ENCODE measurements at places on chromosomes 7 and 10. TPM values are rescaled to one million over a fixed set of nuclear protein-coding genes. Genes with fewer than 3 reads are reported as not detected.

The C1QL3 gene
- total RNA-seq: not detected

The NPY gene
- not detected for total RNA-seq

The DNA2 gene
- 11.9 TPM for total RNA-seq

The RRP12 gene
- total RNA-seq: 50.7 TPM

The SH2D4B gene
- not detected for total RNA-seq

The KCNK18 gene
- not detected for total RNA-seq

The OR9A2 gene
- 0.44 TPM for total RNA-seq

DNA sequence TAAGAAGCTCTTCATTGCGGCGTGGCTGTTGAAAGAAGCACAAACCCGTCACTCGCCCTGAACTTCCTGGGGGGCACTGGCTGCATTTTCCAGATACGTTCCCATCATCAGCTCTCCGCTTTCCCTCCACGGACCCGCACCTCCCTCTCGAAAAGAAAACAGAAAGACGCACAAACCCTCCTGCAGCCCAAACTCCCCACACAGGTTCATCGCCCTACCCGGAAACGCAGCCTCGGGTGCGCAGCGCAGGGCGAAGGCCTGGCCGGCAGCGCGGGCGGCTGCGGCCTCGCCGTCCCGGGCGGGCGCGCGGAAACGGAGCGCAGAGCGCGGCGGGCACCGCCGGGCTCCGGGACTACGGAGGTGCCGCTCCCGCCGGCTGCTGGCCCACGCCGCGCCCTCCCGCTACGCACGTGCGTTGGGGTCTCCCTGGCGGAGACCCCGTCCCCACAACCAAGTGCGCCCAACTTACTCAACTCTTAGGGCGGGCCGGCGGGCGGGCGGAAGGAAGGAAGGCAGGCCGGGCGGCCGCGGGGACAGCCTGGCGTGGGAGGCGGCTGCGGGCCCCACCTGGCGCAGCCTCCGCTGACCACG, 822 bp downstream of the ZNF800 start:
- no peak for DNase-seq

DNA sequence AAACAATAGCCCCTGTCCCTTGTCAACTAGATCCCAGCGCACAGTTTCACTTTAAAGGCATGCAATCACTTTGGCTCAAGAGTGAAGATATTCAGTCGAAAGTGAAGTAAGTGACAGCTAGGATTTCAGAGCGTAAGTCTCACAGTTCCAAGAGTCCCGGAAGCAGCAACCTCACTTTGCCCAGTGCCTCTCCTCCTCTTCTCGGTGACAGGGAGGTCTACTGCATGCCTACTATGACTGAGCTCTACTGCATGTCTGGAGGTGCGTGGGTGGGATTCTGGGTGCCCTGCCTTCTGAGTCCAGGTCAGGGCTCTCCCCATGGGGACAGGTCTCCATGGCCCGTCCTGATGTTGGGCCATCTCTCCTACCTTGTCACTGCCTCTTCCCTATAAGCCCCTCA, 17.0 kb downstream of the PRKCQ start:
- no peak for DNase-seq

GRCh38 chr7:140719721-140720120, 23.2 kb downstream of the NDUFB2 start:
- no peak for DNase-seq

DNA sequence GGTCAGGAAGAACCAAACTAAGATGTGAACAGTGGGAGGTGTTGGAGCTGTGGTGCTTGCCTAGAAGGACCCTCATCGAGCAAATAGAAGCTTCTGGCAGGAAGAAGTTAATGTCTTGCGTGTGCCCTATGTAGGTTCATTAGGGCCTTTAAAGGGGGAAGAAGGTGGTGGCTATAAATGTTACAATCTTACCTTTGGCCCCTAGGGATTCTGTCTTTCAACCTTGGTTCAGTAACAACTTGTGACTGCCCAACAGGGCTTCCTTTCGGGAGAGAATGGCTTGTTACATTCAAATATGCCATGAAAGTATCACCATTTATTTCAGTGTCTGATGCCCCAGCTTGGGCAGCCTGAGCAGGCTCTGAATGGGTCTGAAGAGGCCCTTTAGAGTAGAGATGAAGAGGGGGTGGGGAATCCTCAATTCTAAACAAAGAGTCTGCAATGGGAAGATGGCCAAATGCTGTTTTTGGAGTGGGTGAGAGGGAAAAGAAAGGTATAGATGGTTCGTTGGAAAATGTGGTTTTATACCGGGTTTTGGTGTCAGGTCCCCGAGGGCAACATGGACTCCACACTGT, 108.0 kb downstream of the TCF7L2 start:
- DNase-seq: no peak

DNA sequence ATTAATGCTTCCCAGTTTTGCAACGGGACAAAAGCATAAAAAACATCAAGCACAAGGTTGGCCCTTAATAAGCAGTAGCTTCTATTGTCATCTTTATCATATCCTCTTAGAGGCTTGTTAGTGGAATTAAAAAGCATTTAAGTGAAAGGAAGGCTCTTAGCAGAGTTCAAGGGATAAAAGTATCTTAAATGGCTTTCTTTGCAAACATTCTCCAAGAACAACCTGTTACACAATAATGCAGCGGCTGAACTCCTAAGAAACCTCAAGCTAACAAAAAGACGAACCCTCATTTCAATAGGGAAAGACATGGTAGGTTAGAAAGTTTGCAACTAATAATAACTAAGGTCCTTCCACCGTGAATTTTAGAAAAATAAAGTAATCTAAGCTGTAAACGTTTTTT, 82.1 kb downstream of the MPP7 start:
- DNase-seq: no peak

DNA sequence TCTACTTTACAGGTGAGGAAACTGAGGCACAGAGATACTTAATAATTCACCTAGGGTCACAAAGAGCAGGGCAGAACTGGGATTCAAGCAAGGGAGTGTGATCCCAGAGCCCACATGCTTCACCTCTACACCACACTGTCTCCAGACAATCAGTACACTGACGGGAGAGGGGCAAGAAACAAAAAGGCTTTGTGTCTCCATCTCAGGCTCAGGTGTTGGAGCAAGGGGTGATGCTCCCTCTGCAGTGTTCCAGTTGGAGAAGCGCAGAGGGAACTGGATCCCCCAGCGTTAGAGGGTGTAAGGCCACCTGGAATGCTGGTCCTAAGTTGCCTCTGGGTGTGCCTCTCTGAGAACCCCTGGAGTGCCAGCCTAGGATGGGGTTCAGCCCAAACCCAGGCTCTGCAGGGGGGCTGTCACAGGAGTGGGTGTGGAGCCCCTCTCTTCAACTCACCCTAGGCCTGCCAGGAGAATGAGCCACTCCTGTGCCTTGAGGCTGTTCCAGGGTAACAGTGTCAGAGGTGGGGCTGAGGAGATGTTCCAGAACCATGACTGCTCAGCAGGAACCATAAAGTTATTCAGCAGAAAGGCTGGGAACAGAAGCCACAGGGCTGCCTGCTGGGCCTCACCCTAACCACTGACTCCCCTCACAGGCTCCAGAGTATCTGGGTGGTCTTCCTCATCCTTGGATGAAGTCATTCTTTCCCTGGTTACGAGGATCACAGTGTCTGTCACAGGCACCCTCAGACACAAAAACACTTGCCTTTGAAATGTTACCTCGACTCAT, 5.5 kb downstream of the RBP4 start:
- no peak for DNase-seq

GRCh38 chr7:65902306-65902705, 29.4 kb downstream of the VKORC1L1 start:
- DNase-seq: no peak

DNA sequence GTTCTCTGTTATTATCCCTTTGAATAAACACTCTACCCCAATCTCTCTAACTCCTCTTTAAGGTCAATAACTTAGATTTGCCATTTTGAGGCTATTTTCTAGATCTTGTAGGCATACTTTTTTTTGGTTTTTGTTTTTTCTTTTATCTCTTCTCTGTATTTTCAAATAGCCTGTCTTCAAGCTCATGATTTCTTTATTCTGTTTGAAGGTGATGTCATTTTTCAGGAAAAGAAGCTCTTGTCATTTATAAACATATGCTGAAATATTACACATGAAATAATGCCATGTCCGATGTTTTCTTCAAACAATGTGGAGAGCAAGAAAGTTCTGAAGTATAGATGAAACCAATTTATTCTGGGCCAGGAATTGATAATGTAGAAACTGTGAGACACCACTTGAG, 57.5 kb upstream of the CABCOCO1 start:
- no peak for DNase-seq

DNA sequence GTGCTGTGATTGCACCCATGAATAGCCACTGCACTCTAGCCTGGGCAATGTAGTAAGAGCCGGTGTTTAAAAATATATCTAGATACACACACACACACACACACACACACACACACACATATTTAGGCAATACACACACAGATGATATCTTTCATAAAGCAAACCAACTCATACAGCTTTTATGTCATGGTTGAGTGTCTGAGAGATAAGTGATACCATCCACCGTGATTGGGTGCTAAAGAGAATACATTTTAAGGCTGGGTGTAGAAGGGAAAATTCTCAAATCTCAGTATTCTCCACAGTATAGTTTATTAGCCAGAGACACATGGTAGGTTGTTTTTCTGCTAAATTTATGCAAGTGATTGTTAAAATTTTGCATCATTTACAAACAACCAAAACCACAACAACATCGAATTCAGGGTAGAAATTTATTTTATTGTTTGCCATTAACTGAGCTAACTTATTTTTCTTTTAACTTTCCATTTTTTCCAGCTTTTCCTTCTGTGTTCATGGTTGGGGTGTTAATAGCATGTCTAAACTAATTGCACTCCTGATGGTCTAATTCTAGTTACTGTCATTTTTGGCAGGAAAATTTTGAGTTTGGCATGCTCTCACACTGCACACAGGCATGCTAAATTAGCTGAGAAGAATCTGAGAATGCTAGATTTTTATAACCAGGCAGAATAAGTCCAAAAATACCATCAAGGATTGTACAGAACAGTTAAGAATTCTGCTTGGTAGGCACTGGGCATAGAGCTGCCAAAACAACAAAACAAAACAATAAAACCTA, 57.9 kb upstream of the SYPL1 start:
- DNase-seq: no peak

GRCh38 chr7:45606931-45607330, 32.8 kb downstream of the ADCY1 start:
- no peak for DNase-seq

DNA sequence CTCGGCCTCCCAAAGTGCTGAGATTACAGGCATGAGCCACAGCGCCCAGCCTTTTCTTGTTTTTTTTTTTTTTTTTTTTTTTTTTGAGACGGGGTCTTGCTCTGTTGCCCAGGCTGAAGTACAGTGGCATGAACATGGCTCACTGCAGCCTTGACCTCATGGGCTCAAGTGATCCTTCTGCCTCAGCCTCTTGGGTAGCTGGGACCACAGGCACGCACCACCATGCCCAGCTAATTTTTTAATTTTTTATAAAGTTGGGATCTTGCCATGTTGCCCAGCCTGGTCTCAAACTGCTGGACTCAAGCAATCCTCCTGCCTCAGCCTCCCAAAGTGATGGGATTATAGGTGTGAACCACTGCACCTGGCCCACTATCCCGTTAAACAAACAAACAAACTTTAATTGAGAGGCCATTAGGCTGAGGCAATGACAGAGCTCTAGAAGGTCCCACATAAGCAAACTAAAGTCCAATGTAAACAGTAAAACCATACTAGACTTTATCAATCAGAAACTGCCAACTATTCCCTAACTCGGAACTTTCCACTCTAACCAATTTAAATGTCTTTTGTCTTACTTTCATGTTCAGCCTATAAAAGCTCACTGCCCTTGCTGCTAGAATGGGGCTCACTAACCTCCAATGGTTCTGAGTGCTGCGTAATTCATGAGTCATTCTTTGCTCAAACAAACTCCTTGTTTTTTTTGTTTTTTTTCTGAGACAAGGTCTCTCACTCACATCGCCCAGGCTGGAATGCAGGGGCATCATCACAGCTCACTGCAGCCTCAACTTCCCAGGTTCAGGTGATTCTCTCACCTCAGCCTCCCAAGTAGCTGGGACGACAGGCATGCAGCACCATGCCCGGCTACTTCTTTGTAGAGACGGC, 1.9 kb downstream of the DHX32 start:
- DNase-seq: no peak

- DNase-seq: no peak
Observed at GRCh38 chr7:142485617-142486226, 227.9 kb upstream of the PRSS58 start.

- no peak for DNase-seq
Observed at GRCh38 chr10:90075995-90076394, 374.6 kb downstream of the KIF20B start.

- DNase-seq: no peak
Observed at GRCh38 chr10:70747192-70747965, 37.8 kb downstream of the TBATA start.

- no peak for DNase-seq
Observed at GRCh38 chr10:31123946-31124345, 92.3 kb upstream of the ZNF438 start.

- no peak for DNase-seq
Observed at GRCh38 chr7:29483219-29484104, 80.2 kb upstream of the PRR15 start.

GRCh38 chr7:44891791-44892190, 6.5 kb upstream of the PURB start:
- DNase-seq: no peak

DNA sequence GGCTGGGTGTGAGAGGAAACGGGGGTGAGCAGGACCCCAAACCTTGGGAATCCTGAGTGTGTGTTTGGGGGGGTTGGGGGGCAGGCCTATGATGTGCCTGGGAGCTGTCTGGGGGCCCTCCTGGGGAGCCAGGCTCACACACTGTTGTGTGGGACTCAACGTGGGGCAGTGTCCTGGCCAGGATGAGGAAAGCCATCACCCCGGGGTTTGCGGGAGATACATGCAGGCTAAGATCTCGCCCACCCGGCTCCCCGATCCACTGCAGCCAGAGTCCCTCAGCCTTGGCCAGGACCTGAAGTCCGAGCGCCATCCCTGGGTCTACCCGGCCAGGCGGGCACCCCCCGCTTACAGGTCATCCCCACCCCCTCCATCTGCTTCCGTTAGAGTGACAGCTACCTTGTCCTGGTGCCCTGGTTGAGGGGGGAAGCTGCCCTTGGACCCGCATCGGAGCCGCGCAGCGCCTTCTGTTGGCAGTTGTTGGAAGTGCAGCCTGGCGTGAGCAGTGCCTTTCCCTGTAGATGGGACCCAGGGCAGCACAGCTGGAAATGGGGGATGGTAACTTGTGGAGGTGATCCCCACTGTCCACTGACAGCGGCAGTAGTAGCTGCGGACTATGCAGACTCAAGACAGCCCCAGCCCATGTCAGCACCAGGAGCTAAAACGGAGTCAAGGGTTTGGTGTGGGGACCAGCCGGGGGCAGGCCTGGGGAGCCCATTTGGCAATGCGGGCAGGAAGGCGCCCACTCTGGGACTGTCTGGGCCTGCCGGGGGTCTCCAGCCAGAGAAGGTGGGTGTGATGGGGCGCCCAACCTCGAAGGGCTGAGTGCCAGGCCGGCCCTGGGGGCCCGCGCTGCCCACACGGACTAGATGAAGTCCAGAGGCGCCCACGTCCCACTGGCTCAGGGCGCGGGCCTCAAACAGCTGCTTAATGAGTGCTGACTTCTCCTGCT, 885.6 kb upstream of the ZNF722 start:
- DNase-seq: no peak

- DNase-seq: no peak
Observed at GRCh38 chr7:40715053-40715430, 580.2 kb downstream of the SUGCT start.

GRCh38 chr10:22599636-22600228, 114.6 kb downstream of the PIP4K2A start:
- no peak for DNase-seq

All from tibial nerve (tissue), 4 donors.